ENCODE measurements at places on chromosomes 3 and 15. TPM values are rescaled to one million over a fixed set of nuclear protein-coding genes. Genes with fewer than 3 reads are reported as not detected.

The PKM gene
- 511 TPM for total RNA-seq

The MAP6D1 gene
- 2.4 TPM for total RNA-seq

The GOLGA8G gene
- not detected for total RNA-seq

The GP5 gene
- total RNA-seq = 0.18 TPM

The ISL2 gene
- total RNA-seq = 0.36 TPM

The SYNM gene
- total RNA-seq = 1.1 TPM

The LMLN gene
- 14.4 TPM for total RNA-seq

The GPR171 gene
- total RNA-seq = not detected

The IQCH gene
- total RNA-seq = 5.2 TPM

The SENP5 gene
- 41.1 TPM for total RNA-seq

The SYNPR gene
- 13.3 TPM for total RNA-seq

The ALG1L2 gene
- total RNA-seq = 3.5 TPM

The FES gene
- total RNA-seq = 16.2 TPM

The OXTR gene
- 3.1 TPM for total RNA-seq

The GNB5 gene
- 56.0 TPM for total RNA-seq

The WDR49 gene
- total RNA-seq = 0.91 TPM

The UNC13C gene
- 7.7 TPM for total RNA-seq

The TM4SF4 gene
- 314 TPM for total RNA-seq

The EIF5A2 gene
- 2.7 TPM for total RNA-seq

The LMAN1L gene
- total RNA-seq = not detected

The LPCAT4 gene
- total RNA-seq = 68.2 TPM

The FAM227B gene
- total RNA-seq = 8.3 TPM

The CA12 gene
- 0.58 TPM for total RNA-seq

The CPN2 gene
- not detected for total RNA-seq

The CCDC174 gene
- 25.7 TPM for total RNA-seq

The SHC4 gene
- total RNA-seq = 0.36 TPM

The JMJD7 gene
- total RNA-seq = 26.2 TPM

The MAGEL2 gene
- 14.3 TPM for total RNA-seq

The C3orf33 gene
- 4.4 TPM for total RNA-seq

The GOLGA6B gene
- total RNA-seq = not detected

The CX3CR1 gene
- total RNA-seq = not detected

The C3orf22 gene
- total RNA-seq = 0.44 TPM

The PARP3 gene
- total RNA-seq = 5.4 TPM

The SELENOT gene
- total RNA-seq = 69.0 TPM

The GOLGA8K gene
- 0.18 TPM for total RNA-seq

The ANKRD63 gene
- not detected for total RNA-seq

The ADAMTS7 gene
- 127 TPM for total RNA-seq

The SLC6A20 gene
- total RNA-seq = not detected

The PRKCD gene
- 45.1 TPM for total RNA-seq

The FBXO45 gene
- total RNA-seq = 13.1 TPM

The LYZL4 gene
- total RNA-seq = not detected

The UBAP1L gene
- total RNA-seq = 5.8 TPM

The HRH1 gene
- total RNA-seq = not detected

The MESP2 gene
- not detected for total RNA-seq

The DNAH1 gene
- total RNA-seq = 14.0 TPM

The PDZRN3 gene
- 31.0 TPM for total RNA-seq

The ROPN1 gene
- not detected for total RNA-seq
